ENCODE measurements at places on chromosomes 2 and 18. TPM values are rescaled to one million over a fixed set of nuclear protein-coding genes. Genes with fewer than 3 reads are reported as not detected.

- DNase-seq: no peak
These were observed 48.6 kb downstream of the TMEM18 start for GRCh38 chr2:628651-629050.

GALNT13 gene
- total RNA-seq: 1.5 TPM

MFSD2B gene
- total RNA-seq: 0.19 TPM

GRCh38 chr2:529424-529823, 147.8 kb downstream of the TMEM18 start:
- DNase-seq: no peak

DNA sequence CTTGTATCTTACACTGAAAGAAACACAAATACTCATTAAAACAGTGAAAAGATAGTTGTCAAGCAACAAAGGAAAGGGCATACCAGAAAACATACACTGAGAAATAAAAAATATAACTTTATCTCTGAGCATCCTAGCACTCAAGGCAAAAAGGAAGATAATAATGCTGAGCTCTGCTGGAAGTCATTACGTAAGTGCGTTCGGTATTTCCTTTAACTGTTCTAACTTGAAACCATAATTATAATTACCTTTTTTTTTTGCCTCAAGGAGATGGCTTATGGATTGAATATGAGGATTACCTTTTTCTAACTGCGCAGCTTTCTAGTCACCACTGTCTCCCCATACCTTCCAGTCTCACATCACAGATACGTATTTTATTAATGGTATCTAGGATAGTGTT, 308.1 kb downstream of the GBX2 start:
- no peak for DNase-seq

GPR75 gene
- total RNA-seq: 2.1 TPM

- peak; percentile 57 for DNase-seq
These were observed 1.0 kb upstream of the HS6ST1 start for GRCh38 chr2:128319631-128320191.

- no peak for DNase-seq
These were observed 230.5 kb downstream of the ZNF407 start for GRCh38 chr18:74828200-74828599.

DNA sequence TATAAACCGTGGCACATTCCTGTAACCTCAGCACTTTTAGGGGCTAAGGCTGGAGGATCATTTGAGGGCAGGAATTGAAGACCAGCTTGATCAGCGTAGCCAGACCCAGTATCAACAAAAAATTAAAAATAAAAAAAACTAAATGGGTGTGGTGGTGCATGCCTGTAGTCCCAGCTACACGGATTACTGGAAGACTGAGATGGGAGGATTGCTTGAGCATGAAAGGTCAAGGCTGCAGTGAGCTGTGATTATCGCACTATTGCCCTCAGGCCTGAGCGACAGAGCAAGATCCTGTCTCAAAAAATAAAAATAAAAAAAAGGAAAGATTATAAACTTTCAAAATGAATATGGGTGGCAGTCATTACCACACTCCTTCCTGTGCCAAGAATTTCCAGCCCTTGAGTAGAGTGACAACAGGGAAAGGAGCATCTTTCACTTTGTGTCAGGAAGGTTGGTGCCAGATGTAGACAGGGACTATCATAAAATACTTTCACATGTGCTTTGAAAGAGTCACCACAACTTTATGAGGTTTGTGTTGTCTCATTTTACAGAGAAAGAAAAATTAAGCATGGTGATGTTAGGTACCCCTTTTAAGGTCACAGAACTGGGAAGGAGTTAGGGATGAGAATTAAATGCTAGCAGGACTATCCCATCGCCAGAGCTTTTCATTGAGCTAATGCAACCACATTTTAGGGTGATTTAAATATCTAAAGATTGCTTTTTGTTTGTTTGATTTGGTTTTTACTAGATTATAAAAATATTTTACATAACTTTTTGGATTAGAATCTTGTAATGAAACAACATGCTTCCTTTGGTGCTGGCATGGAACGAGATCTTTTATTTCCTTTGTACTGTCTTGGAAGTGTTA, 1617.4 kb upstream of the ACVR2A start:
- no peak for DNase-seq

DNA sequence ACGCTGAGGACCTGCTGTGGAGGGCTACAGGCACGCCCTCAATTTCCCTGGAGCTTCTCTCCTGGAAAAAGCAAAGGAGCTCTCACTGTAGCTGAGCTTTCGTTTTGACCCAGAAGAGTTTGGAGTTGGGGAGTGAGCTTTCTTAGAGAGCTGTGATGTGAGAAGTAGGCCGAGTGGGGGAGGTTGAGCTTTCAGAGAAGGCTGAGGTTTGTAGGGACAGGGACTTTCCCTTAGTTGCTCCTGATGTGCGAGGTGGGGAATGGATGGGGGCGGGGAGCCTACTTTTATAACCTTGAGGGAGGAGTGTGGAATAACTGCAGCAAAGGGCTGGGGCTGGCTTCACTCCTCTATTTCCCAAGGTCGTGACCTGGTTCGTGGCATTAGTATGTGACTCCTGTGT, 47.1 kb downstream of the ZNF532 start:
- DNase-seq: no peak

ZNF142 gene
- total RNA-seq: 16.4 TPM

GRCh38 chr18:6920099-6920955, 190.8 kb downstream of the ARHGAP28 start:
- no peak for DNase-seq

DNA sequence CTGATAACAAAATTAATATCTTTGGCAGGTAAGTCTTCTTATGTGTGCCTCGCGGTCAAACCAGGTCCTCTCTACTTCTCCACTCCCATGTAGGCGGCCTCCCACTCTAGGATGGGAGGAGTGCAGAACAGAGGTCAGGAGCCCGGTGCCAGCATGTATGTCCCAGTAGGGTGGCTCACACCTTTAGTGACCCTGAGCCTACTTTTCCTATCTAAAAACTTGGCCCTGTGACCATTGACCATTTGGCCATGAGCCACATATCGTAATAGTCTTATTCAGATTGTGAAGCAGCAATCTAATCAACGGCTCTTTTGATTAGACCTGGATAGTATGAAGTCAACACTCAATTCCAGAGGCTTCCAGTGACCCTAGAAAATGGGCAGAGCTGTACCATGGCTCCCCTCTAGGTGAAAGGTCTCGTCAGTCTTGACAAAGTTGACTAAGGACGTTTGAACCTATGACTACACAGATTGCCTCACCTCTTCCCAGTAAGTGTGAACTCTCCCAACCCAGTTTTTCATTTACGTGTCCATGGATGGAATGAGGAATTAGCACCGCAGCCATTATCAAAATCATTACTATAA, 17.1 kb upstream of the FABP1 start:
- peak; percentile 78 for DNase-seq

DNA sequence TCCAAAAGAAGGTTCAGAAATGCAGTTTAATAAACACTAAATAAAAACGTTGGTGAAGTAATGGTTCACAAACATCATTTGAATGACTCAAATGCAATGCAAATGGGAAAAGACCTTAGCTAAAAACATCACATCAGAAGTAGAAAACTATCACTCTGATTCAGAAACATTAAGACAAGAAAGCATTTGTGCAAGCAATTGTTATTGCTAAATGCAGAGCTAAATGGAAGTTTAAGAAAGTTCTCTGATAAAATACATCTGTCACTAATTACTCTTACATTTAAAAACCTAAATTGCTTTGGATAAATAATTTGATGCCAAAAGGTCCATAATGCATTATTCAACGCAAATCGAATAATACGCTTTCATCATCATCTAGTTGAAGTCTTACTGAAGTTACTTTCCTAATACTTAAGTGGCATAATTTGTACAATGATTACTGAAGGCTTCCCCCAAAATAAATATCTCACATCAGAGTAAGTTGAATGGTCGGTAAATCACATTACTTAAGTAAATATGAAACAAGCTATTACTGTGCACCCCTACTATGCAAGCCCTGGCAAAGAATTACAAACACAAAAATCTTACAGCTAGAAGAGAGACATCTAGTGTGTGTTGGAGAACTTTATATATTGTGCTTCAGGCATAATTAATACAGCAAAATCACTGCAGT, 105.7 kb upstream of the KCTD1 start:
- DNase-seq: no peak

DNA sequence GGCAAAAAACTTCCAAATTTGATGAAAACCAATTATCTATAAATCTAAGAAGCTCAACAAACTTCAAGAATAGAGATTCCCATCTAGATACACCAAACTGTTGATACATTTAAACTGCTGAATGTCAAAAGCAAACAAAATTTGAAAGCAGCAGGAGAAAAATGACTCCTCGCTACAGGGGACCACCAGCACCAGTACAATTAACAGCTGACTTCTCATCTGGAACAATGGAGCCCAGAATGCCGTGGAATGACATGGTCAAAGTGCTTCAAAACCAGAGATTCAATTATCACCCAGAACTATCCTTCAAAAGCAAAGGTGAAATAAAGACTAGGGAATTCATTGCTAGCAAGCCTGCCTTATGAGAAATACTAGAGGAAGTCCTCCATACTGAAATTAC, 11.6 kb downstream of the SRSF7 start:
- no peak for DNase-seq

CXCR1 gene
- 0.13 TPM for total RNA-seq

DNA sequence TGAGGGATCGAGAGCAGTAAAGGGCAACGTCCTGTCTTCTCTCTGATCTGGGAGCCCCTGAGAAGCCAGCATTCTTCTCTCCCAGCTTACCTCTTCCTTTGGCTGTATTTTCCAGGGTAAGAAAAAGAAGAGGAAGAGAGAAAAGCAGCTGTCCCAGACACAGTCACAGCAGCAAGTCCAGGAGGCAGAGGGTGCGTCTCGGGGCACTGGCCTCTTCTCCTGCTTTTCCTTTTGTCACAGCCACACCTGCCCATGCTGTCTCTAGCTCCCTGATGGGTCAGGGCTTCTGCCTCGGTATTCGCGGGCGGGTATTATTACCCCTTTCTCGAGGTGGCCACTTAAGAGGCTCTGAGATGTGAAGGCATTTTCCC, 20.3 kb downstream of the TGOLN2 start:
- peak; percentile 66 for DNase-seq

GRCh38 chr2:234469251-234469845, 27.5 kb downstream of the ARL4C start:
- DNase-seq: no peak

DNA sequence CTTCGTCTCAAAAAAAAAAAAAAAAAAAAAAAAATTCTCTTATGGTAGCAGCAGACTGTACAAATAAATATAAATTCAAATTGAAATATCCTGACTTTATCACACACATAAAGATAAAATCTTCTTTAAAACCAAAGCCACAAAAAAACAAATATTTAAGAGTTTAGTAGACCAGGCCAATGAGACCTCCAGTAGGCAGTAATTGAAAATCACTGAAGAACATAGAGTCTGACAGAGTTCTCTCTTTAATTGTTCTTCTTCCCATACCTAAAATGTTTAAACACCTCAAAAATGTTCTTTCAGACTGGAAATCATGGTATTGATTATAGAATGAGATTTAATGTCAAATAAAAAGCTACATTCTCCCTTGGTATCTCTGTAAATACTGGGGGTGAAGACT, 20.8 kb downstream of the PRPF40A start:
- DNase-seq: no peak

- no peak for DNase-seq
These were observed 74.8 kb downstream of the SEMA4F start for GRCh38 chr2:74728842-74729241.

GRCh38 chr2:13919981-13920382, 712.5 kb upstream of the LRATD1 start:
- no peak for DNase-seq

CYP1B1 gene
- total RNA-seq: 13.8 TPM

DNA sequence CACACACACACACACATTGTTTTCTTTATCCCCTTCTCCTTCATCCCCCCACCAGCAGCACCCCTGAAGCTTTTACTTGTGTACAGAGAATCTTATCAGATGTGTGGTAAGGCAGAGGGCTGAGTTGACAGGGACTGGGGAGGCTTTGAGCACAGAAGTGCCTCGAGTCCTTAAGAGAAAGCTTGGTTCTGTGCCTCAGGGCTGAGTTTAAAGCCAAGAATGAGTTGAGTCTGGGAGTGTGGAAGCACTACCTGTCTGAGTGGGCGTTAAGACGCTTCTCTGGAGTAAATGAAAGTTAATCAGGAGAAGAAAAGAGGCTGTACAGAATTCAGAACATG, 2.7 kb downstream of the ID2 start:
- no peak for DNase-seq

- no peak for DNase-seq
These were observed 24.3 kb upstream of the FAP start for GRCh38 chr2:162267496-162267895.

ACMSD gene
- total RNA-seq: not detected

- no peak for DNase-seq
These were observed 98.1 kb downstream of the SP3 start for GRCh38 chr2:173866874-173867618.

DNA sequence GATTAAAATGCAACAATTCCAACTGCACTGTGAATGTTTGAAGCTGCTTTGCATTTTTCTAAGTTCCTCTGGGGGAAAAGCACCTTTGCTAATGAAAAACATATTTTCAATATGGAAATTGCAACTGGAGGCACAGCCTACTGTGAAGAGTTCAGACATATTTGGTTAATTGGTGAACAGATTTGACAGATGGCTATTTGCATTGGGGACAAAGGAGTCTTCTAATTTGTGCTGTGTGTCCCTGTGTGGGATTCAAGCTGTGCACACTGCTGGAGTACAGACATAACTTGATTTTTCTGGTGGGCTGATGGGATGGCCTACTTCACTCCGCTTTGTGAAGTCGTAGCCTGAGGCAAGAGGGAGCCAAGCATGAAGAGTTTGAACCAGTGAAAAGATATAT, 40.7 kb upstream of the ARHGAP25 start:
- DNase-seq: no peak

CD207 gene
- 0.61 TPM for total RNA-seq

CXCR4 gene
- 3.9 TPM for total RNA-seq

GRCh38 chr2:191797500-191797899, 49.4 kb downstream of the CAVIN2 start:
- DNase-seq: no peak

DNA sequence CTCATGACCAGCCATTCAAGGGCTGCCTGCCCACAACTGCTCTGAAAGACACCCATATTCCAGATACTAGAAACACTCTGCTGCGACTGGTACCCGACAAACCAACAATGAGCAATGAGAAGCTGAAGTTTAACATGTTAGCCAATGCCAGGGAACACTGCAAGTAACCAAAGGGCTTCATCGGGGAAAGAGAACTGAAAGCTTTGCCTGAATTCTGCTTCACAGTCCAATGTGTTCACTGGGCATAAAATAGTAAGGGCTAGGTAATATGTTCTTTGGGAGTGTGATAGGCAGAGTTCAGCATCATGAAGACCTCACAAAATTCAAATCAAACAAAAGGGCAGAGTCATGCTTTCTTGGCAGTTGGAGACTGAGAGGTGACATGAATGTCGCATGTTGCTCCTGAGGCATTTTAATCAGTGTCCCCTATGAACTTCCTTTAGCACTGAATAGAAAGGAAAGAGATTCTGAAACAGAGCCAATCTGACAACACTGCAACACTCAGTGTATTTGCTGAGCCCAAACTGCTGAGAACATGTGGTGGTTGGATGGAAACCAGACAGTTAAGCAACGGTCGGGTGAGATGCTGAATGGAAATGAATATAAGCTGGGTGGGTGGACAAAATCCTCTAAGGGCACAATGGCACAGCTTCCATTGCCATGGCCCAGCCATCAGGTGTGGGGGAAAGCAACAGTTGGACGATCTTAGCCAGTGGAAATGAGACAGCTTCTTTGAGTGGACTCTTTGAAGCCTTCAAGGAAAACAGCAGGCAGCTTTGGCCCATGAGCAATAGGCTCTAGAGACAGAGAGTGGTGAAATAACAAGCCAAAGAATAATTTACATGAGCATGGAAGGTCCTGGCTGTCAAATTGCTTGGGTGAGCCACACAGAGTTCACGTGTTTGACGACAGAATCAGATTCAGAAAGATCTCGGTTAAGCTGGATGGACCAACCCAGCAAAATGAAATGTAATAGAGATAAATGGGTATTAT, 277.5 kb downstream of the AFF3 start:
- no peak for DNase-seq
